Tracheal epithelial cell (primary cell): ENCODE measurements at places on chromosomes 3 and 15. TPM values are rescaled to one million over a fixed set of nuclear protein-coding genes. Genes with fewer than 3 reads are reported as not detected.

MUC13 gene
- total RNA-seq: not detected in 2 replicates

CORO2B gene
- total RNA-seq: 1.7 TPM in 1 of 2 replicates, not detected in the other

CHRNA5 gene
- total RNA-seq: 2.6 and 5.1 TPM in 2 replicates

PARP16 gene
- 2.2 and 2.6 TPM in 2 replicates for total RNA-seq

QTRT2 gene
- total RNA-seq: 17.3 and 18.1 TPM in 2 replicates

RARRES1 gene
- 0.85 and 1.2 TPM in 2 replicates for total RNA-seq

FBLN2 gene
- total RNA-seq: 3.4 and 17.4 TPM in 2 replicates

MYZAP gene
- 1.2 and 1.3 TPM in 2 replicates for total RNA-seq

SAXO2 gene
- total RNA-seq: under 0.01 TPM in 1 of 2 replicates, not detected in the other

CSTA gene
- total RNA-seq: 184 and 324 TPM in 2 replicates

UPK1B gene
- 13.0 and 47.5 TPM in 2 replicates for total RNA-seq

UCN2 gene
- 6.0 and 8.5 TPM in 2 replicates for total RNA-seq

PARP3 gene
- 7.7 and 15.9 TPM in 2 replicates for total RNA-seq

TRPC1 gene
- total RNA-seq: 7.2 and 13.7 TPM in 2 replicates

MST1 gene
- 8.3 and 9.4 TPM in 2 replicates for total RNA-seq

PLSCR5 gene
- not detected in 2 replicates for total RNA-seq

CILP gene
- total RNA-seq: under 0.01 TPM in 1 of 2 replicates, not detected in the other

CCR9 gene
- not detected in 2 replicates for total RNA-seq

PRTG gene
- total RNA-seq: under 0.01 and 0.48 TPM in 2 replicates
